CD4-positive, alpha-beta T cell treated with Interleukin-6 for 4 hours (primary cell): ENCODE measurements at places on chromosomes 11 and 22.

- DNase-seq, result no peak
Measured at GRCh38 chr11:125261588-125261987, 97.0 kb downstream of the PKNOX2 start.

DNA sequence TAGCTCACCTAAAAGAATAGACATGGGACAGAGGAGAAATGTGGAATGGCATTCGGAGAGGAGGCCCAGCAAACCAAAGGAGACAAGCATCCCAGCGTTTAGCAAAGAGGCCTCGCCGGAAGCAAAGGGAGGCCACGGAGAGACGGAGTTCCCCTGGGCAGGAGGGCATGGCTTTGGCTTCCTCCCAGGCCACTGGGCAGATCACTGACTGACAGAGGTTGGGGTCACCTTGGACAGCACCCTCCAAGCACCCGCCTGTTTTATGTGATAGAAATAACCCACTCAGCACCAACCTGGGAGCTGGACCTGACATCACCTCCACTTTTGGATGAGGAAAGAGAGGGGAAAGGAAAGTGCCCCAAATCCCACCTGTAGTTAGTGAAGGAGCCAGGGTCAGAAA is 434.1 kb downstream of the BRD1 start:
- no peak for DNase-seq

GRCh38 chr11:119671561-119672015 is 57.4 kb downstream of the NECTIN1 start:
- no peak for DNase-seq

DNA sequence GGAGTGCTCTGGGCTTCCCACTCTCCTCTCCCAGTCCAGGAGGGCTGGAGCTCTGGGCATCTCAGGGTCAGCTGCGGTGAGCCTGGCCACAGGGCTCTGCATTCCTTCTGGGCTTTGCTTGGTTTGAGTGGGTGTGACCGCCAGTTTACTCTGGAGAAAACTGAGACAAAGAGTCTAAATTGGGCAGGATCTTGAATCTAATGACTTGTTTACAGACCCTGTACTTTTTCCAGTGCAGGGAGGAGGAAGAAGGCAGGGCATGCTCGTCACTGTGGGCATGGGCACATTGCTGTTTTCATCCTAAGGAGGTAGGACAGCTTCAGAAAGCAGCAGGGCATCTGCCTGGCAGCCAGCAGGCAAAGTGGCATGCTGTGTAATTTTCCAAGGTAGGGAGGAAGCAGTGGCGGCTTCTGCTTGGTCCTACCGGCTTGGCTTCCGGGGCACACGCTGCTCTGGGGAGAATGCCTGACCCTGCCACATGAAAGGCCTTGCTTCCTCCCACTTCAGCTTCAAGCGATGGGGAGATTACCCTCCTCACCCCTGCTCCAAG is 22.9 kb downstream of the FLI1 start:
- DNase-seq, result peak; percentile 71

DNA sequence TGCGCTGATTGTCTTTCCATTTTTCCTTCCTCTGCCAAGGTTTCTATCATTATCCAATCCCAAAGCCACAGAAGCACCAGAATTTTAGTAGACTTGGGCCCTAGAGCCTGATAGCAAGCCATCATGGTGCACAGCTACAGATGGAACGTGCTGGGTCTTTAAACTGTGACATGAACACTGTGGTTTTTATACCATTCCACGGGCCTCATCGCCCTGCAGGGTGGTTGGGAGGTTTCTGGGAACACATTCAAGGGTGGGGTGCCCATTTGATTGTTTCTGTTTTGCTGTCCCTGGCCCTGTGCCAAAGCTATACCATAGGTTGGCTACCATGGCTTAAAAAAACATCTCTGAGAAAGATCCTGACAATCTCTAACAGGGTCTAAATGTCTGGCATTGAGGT is 151.9 kb downstream of the CACNA1I start:
- no peak for DNase-seq

GRCh38 chr22:41217553-41218157 is 12.5 kb downstream of the L3MBTL2 start:
- peak; percentile 42 for DNase-seq

DNA sequence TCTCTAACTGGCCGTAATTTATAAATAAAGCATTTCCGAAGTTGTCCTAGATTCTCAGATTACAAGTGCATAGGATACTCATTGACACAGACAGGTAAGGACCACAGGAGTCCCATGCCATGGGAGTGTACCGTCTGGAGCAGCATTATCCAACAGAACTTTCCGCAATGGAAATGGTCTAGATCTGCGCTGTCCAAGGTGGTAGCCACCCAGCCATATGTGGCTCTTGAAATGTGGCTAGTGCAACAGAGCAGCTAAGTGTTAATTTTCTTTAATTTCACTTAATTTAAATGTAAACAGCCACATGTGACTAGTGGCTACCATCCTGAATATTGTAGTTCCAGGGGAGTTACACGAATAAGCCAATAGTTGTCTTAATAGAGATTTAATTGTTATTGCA is 71.3 kb downstream of the GALNT18 start:
- no peak for DNase-seq

DNA sequence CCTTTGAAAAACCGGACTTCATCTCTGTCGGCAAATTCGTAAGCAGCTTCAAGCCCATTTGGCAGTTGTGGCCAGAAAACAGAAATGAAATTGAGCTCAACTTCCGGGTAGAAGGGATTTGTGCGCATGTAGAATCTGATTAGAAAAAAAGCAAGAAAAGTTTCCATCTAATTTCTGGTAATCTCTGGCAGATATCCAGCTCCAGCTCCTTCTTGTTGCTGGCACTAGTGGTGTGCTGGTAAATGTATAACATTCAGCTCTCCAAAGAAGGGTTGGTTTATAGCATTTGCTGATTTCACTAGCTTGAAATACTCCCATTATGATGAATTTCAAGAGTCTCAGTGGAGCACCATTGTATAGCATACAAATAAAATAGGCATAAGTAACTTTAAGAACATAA is 5.4 kb downstream of the MMP1 start:
- DNase-seq, result no peak

GRCh38 chr22:44999687-45000086 is 10.1 kb downstream of the PHF21B start:
- DNase-seq, result no peak

GRCh38 chr11:42055606-42056005 is 596.2 kb upstream of the LRRC4C start:
- no peak for DNase-seq

- no peak for DNase-seq
Measured at GRCh38 chr22:46000081-46001027, 23.4 kb upstream of the WNT7B start.

- no peak for DNase-seq
Measured at GRCh38 chr11:126190792-126191191, 20.7 kb downstream of the RPUSD4 start.

DNA sequence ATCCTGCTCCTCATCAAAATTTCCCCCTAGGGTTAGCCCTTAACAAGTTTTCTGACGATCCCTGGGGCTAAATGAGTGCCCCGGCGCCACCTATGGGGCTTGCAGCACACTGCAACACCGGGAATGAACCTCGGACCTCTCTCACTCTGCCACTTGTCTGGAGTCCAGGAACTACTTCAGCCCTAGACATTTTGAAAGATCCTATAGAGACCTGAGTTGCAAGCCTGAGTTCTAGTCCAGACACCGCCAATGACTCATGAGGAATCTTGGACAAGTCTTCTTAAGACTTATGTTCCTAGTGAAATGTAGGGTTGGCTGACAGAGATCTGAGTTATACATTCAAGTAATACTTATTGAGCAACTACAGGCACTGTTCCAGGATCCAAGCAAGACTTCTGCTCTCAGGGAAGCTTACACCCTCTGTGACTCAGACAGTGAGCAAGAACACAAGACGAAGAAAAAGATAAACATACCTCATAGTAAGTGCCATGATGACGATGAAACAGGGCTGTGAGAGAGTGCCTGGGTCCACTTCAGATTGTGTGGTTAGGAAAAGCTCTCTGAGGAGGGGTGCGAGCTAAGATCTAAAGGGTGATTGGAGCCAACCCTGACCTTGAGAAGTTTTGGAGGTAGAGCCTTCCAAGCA is 10.2 kb upstream of the STK33 start:
- peak; percentile 10 for DNase-seq

DNA sequence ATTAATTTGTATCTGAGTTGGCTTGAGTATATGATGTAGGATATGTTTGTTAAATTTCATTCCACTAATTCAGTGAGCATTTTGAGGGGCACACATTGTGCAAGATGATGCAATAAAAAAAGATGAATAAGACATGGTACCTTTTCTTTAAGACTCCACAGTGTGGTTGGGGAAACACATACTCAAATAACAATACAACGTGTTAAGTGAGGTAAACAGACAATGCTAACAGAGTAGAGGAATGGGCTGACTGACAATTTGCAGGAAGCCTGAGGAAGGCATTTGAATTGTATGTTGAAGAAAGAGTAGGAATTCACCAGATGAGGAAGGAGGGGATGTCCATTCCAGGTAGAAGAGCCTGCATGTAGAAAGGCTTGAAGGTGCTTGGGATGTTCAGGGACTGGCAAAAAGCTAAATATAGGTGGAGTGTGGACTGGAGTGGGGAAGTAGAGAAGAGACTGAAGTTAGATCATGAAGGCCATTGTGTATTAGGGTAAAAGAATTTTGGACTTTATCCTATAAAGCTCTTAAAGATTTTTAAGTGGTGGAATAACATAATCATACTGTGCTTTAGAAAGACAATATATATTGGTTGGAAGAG is 6.8 kb downstream of the RNF169 start:
- DNase-seq, result no peak

GRCh38 chr11:121435132-121435531 is 17.0 kb upstream of the SORL1 start:
- no peak for DNase-seq

- DNase-seq, result no peak
Measured at GRCh38 chr22:47452184-47452583, 689.7 kb downstream of the TBC1D22A start.

DNA sequence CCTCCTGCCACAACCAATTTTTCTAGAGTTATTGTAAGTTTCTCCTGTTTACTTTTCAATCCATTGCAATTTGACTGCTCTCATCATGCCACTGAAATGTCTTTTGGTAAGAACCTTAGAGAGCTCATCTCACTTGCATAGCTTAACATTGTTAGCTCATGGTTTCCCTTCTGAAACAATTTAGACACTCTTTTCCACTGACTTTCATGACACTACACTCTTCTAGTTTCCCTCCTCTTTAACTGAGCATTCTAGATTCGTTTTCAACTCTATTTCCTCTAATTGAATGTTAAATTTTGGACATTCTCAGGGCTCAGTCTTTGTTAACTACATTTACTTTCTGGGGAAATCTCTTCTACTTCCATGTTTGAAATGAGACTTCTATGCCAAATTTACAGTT is 369.1 kb downstream of the JRKL start:
- DNase-seq, result no peak

GRCh38 chr11:75591371-75591770 is 29.3 kb downstream of the SERPINH1 start:
- no peak for DNase-seq

DNA sequence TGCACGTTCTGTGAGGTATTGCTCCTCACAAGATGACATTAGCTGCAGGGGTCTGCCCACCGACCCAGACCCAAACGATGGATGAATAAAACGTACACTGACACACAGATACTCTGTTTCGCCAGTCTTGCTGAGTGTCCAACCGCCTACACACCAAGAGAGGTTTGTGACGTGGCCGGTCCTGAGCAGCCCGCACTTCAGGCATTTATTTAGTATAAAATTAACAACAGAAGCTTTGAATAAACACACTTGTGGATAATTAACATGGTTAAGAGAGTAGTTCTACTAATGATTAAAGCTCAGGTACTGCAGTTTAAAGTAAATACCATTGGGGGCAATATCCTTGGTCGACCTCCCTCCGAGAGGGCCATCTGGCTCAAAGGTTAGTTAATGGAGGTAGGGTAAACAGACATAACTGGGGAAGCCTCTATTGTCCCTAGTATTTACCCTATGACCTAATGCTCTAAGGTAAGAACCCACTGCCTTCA is 75.7 kb downstream of the CCDC83 start:
- no peak for DNase-seq

DNA sequence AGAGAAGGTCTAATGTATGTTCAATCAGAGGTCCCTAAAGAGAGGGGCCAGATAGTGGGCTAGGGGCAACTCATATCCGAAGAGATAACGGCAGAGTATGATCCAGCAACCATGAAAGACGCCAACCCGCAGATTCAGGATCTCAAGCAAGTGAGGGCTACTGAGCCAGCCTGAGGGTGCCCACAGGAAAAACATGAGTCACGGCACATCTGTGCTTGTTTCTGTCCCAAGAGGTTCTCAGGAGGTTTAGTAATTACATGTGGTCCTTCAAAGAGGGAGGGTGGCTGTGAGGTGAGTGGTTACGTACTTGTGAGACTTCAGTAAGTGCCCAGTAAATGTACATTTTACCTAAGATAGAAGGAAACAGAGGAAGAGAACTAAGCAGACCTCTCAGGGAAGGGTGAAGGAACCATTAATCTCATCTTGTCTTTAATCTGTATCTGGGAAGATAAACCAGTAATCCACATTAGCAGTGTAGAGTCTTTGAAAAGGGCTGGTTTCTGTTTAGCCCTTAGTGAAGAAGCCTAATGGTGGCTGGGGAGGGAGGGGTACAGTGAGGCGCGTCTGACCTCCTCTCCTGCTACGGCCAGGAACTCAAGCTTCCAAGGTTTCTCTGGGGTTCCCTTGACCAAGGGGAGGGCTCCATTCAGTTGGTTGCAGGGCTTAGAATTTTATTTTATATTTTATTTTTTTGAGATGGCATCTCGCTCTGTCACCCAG is 10.2 kb downstream of the SIRT3 start:
- no peak for DNase-seq

- no peak for DNase-seq
Measured at GRCh38 chr22:23113847-23114720, 27.7 kb downstream of the RSPH14 start.

GRCh38 chr11:110392056-110392455 is 37.7 kb upstream of the FDX1 start:
- DNase-seq, result no peak

- no peak for DNase-seq
Measured at GRCh38 chr22:49092716-49093115, 735.0 kb downstream of the BRD1 start.

DNA sequence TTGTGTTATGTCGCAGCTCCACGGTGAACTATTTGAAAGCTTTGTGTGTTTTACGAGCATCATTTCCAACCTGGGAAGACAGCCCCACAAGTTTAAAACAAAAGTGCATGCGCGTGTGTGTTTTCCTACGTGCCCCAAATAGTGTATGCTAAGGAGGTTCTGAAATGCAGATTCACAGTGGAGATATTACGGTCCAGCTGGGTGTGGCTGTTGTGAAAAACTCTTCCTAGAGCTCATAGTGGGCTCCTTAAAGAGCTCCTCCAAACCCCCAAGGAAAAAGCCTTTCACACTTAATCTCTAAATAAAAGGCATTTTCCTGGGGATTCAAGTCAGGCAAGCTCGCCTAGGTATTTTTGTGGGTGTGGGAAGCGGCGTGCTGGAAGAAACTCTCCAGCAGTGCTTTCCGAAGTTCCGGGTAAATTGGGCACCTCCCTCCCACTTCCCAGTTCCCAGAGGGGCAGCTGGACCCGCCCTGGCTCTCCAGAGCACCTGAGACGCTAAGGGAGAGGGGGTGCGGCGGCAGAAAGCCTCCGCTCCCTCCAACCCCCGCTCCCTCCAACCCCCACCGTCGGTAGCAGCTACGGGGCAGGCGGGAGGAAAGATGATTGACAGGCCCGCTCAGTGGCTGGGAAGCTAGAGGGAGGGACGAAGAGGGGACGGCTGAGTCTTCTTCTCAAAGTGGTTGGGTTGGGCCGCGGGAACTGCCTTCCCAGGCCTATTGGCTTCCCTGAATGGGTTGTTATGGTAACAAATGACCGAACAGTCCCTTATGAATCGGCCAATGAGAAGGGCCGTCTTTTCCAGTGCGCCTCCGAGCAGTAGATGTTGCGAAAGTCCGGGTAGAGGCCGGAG is 561 bp upstream of the PCF11 start:
- peak; percentile 36 for DNase-seq
